ENCODE measurements at places on chromosomes 5 and 9. TPM values are rescaled to one million over a fixed set of nuclear protein-coding genes. Genes with fewer than 3 reads are reported as not detected.

The HMGXB3 gene
- total RNA-seq = 26.5 TPM

The TMEM245 gene
- 192 TPM for total RNA-seq

The AFF4 gene
- total RNA-seq = 74.1 TPM

The AQP7 gene
- total RNA-seq = 0.33 TPM

The TXNDC8 gene
- total RNA-seq = not detected

The LRRC19 gene
- not detected for total RNA-seq

The ANGPTL2 gene
- total RNA-seq = 33.8 TPM

The ASS1 gene
- 113 TPM for total RNA-seq

The FCN1 gene
- total RNA-seq = 1.9 TPM

- no peak for DNase-seq
Observed at GRCh38 chr5:56350011-56350596, 117.0 kb upstream of the ANKRD55 start.

- no peak for DNase-seq
Observed at GRCh38 chr9:33025572-33026342, 684 bp downstream of the DNAJA1 start.

GRCh38 chr5:90947667-90948066, 389.1 kb downstream of the ADGRV1 start:
- DNase-seq = no peak

- DNase-seq = no peak
Observed at GRCh38 chr9:25427898-25428297, 250.3 kb downstream of the TUSC1 start.

DNA sequence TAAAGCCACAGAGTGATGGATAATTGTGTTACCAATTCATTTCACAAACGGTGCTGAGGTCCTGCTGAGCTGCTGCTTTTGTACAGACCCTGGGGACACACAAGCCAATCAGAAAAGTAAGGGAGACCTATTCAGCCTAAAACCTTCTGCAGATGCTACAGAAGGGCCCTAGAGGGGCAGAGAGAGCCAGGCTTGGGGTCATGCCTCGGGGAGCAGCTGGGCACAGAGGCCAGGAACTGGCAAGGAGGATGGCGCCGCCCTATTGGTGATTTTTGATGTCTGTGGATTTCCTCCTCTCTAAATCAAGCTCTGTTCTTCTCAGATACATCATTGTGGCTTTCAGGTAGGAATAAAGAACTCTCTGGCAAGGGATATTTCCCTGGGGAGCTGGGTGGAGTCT, 181.9 kb downstream of the ZNF462 start:
- DNase-seq = no peak

DNA sequence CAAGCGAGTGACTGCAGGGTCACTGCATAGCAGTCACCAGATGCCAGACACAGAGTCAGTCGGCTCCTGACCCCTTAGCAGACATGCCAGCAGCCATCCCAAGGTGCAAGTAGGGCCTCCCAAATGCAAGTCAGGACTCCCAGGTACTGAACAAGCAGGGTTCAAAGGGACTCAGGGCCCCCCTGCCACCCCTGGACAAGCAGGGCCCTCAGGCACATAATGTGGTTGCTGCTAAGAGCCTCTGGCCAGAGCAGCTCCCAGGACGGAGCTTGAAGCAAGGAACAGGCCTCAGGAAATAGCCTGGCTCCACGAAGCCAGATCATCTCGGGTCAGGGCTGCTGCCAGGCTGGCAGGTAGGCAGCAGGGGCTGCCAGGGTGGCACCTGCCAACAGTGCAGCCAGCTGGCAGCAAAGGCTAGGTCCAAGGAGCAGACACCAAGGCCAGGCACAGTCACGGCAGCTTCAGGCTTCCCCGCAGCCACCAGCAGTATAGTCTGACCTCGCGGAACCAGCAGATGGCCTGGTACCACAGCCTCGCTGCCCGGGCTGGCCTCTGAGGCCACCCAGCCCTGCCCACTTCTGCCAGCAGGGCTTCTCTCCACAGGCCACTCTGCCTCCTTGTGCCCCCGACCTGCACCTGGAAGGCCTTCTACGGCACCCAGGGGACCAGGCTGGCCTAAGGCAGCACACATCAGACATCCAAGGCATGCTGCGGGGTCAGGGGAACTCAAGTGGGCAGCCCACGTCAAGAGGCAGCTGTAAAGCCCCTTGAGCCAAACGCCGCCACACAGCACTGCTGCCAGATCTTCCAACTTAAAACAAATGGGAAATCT, 7.4 kb downstream of the EEIG1 start:
- DNase-seq = no peak

- no peak for DNase-seq
Observed at GRCh38 chr5:78588507-78588906, 60.1 kb downstream of the LHFPL2 start.

DNA sequence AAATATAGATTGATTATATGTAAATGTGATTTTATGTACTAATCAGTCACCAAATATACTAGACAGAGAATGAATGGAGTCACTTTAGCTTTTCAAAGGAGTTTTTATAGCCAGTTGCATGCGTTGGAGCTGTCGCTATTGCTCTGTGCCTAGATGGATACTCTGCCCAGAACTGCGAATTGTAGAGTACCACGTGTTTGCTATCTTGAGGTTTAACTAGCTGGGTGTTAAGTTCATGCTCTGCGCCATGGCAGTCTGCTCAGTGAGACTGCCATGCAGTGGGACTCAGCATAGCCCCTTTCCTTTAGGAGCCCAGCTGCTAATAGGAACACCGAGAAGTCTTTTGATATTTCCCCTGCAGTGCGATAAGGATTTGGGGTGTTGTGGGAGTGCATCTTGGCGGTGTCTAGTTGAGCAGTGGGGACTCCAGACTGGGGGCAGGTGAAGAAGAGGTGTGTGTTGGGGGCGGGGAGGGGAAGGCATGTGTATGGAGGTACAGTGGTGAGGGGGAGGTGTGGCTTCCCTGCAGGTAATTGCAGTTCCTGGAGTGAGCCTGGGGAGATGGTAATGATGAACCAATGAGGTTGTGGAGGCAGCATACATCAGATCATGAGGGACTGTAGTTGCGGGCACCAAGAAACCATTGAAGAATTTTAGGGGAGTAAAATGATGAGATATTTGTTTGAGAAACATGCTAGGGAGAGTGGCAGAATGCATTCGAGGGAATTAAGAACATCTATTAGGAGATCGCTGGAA, 118.9 kb downstream of the TRIO start:
- no peak for DNase-seq

- no peak for DNase-seq
Observed at GRCh38 chr9:7542126-7542525, 257.5 kb downstream of the DMAC1 start.

- no peak for DNase-seq
Observed at GRCh38 chr9:134058716-134059115, 9.1 kb downstream of the BRD3 start.

DNA sequence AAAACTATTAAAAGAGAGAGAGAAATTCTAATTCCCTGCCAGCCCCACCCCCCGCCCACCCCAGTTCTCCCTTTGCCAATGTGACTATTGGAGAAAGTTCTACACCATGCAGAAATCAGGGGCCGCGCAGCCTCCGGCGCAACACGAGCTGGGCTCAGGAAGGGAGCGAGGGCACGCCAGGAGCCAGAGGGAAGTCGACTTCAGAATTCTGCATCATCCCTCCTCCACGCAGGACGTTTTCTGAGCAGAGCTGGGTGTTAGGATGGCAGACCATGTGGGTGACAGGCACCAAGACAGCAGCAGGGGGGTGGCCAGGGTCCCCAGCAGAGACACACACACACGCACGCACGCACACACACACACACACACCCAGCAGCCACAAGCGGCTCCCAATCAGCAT, 72.6 kb downstream of the PTCH1 start:
- no peak for DNase-seq

- DNase-seq = no peak
Observed at GRCh38 chr5:140351609-140352334, 5.4 kb upstream of the HBEGF start.

- no peak for DNase-seq
Observed at GRCh38 chr9:97545486-97545885, 44.0 kb downstream of the TMOD1 start.

- no peak for DNase-seq
Observed at GRCh38 chr9:2180154-2180553, 165.0 kb downstream of the SMARCA2 start.

- DNase-seq = no peak
Observed at GRCh38 chr5:35483780-35484179, 133.9 kb upstream of the SPEF2 start.

- DNase-seq = no peak
Observed at GRCh38 chr5:170519549-170519948, 15.7 kb downstream of the KCNIP1 start.

- no peak for DNase-seq
Observed at GRCh38 chr5:31855134-31856040, 216.5 kb downstream of the PDZD2 start.

GRCh38 chr5:143376911-143377813, 26.3 kb downstream of the NR3C1 start:
- DNase-seq = no peak

DNA sequence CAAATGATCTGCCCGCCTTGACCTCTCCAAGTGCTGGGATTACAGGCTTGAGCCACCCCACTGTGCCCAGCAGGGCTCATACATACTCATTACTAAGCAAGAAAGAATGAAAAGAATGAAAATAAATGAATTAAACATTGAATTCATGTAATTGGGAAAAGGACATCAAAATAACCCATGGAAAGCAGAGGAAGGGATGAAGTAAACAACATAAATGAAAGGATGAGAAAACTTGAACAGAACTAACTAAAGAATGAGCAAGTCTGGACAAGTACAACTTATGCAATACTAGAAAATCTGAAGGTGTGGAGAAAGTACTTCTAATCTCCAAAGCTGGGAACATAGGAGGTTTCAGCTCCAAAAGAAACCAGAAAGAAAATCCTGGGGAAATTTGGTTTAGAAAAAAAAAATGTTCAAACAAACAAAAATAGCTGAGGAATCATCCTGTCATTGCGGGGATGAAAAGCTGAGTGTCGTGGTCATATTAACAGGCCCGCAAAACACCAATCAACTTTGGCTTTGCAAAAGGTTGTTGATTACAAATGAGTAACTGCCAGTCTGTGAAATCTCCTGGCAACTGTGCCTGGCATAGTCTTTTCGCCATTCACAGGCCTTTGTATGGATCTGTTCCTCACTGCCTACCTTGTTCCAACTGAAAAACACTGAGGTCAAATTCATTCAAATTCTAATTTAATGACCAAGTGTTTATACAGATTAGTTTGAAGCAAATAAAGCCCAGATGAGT, 2.3 kb upstream of the AK3 start:
- no peak for DNase-seq

GRCh38 chr9:36928210-36928609, 105.9 kb downstream of the PAX5 start:
- no peak for DNase-seq

GRCh38 chr9:133976887-133977286, 15.2 kb downstream of the VAV2 start:
- DNase-seq = no peak

DNA sequence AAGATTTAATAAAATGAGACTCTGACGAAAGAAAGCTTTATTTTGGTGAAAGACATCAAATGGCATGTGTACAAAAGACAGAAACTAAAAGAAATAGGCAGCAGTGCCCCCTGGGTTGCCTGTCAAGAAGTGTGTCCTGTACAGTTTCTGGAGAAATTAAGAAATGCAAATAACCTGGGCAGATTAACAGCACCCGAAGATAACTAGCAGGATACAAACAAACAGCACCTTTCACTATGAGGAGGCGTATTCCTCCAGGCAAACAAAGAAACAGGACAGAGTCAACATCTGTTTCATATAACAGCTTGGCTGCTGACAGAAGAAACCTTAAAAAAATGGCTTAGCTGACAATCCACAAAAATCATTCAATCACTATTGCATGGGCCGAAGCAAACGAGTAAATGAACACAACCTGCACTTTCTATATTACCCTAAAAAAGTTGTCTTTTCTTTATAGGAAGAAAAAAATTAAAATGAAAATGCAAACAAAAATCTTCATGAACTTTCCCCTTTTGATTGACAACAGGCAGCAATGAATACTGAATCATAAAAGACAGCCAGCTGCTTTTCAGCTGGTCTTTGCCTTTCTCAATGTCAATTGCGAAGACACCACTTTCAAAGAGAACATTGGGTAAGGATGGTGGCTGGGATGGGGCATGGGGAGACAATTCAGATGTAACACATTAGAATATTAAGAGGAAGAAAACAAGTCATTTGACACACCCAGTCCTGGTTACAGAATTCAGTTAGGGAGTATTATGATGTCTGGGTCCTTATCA, 162.1 kb downstream of the ARL15 start:
- no peak for DNase-seq

DNA sequence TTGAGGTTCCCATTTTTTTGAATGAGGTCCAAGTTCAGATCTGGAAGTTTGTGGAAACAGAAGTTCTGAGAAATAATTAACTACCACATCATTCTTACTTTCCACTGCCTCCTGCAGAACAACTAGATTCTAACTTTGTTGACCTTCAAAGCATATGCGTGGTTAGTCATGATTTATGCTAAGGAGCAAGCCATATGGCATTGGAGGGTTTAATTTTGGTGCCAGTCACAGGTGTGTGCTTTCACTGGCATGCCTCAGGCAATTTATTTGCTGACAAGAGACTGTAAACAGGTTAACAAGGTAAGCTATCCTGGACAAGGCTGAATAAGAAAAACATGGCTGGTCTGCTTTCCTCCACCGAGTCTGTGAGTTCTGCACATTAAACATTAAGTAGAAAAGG, 31.5 kb downstream of the HMHB1 start:
- DNase-seq = no peak

DNA sequence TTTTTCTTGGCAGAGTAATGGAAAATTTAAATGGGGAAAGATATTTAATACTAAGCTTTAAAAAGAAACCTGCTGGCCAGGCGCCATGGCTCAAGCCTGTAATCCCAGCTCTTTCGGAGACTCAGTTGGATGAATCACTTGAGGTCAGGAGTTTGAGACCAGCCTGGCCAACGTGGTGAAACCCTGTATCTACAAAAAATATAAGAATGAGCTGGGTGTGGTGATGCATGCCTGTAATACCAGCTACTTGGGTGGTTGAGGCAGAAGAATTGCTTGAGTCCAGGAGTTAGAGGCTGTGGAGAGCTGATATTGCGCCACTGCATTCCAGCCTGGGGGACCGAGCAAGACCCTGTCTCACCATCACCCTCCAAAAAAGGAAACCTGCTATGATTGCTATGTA, 32.8 kb downstream of the TUT7 start:
- no peak for DNase-seq

- DNase-seq = no peak
Observed at GRCh38 chr9:93205045-93205768, 21.3 kb downstream of the WNK2 start.

DNA sequence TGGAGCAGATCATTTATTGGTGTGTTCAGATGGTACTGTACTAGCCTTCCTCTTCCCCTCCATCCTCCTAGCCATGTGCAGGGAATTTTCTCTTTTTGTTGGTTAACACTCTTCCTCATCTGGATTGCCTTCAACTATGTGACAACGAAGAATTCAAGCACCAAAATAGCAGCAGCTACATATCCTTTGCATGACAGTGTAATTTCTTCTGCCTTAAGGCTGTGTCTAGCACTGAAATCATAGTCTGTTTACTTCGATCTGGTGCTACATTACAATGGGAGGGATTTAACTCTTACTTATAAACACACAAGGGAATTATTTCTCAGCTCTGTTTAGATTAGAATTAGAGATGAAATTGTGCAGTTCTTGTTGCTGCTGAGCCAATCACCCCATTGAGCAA, 260.4 kb downstream of the ARL15 start:
- DNase-seq = no peak

GRCh38 chr9:97794666-97795065, 58.4 kb upstream of the FOXE1 start:
- peak; percentile 37 for DNase-seq

GRCh38 chr9:16515879-16516301, 354.6 kb downstream of the BNC2 start:
- no peak for DNase-seq

Measured in esophagus muscularis mucosa (tissue), 4 donors.